ENCODE measurements at places on chromosomes 3 and 15.

DNA sequence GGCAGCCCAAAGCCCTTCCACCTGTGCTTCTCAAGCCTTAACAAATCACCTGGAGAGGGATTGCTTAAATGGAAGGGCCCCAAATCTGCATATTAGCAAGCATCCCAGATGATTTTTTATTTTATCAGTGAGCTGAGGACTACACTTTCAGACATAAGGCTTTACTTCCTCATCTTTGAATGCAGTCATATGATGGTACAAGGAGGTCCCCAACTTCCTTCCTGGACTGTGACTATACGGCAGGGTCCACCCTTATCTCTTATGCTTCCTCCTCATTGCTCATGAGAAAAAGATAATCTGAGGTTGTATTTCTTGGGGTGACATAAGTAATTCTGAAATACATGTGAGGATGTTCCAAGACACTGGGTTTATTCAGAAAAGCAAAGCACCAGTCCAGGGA, 13.7 kb upstream of the HEG1 start:
- DNase-seq, result no peak

- no peak for DNase-seq
Observed at GRCh38 chr3:114623420-114624046, 329.7 kb downstream of the TIGIT start.

GRCh38 chr15:51369451-51369761, 28.0 kb downstream of the GLDN start:
- DNase-seq, result no peak

DNA sequence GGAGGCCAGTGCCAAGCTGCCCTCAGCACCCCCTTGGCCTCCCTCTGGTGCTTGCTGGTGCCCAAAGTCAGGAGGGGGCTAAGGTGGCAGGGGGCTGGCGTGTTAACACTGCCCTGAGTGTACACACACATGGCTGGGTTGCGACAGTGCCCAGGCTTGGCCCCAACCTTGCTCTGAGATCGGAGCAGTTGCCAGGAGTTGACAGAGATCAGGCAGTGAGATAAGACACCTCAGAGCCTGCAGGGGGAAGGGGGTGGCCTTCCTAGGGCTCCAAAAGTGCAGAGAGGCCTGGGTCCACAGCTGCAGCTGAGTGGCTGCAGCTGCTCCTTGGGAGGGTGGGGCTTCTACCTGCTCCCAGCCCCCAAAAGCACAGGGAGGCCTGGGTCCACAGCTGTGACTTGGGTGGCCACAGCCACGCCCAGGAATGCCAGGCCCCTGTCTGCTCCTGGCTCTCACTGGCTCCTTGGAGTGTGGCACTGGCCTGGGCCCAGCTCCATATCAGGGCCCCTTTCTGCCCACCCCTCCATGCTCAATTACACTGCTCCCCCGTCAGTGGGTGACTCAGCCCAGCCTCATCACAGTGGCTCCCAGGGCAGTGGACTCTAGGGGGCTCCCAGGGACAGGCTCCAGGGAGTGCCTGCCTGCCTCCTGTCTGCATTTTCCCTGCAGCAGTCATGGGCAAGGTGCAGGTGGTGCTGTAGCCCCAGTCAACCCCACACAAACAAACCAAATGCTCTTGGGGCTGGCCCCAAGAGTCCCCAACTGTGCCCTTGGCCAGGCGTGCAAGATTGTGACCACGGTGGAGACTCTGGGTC, 56.4 kb upstream of the C15orf39 start:
- DNase-seq, result no peak

DNA sequence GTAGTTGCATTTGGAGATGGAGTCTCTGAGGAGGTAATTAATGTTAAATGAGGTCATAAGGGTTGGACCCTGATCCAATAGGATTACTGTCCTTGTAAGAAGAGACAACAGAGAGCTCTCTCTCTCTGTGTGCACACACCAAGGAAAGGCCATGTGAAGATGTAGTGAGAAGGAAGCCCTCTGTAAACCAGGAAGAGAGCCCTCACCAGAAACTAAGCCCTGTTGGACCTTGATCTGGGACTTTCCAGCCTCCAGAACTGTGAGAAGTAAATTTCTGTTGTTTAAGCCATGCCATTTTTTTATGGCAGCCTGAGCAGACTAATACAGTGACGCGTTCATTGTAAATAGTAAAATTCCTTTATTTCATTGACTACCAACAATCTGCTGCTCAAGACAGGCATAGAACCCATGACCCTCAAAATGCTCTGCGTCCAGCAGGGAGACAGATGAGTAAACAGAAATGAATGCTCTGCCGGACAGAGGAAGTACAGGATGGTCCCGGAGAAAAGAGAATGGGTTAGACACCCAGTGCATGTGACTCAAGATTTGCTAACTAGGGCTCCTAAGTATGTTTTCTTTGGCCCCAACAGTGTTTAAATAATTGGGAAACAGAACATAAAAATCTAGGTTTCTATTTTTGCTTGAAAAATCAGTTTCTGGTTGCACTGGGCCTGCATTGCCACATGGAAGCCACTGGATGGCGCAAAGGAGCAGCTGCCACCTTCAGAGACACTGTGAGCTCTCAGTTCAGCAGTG, 37.9 kb upstream of the TNFAIP8L3 start:
- no peak for DNase-seq

DNA sequence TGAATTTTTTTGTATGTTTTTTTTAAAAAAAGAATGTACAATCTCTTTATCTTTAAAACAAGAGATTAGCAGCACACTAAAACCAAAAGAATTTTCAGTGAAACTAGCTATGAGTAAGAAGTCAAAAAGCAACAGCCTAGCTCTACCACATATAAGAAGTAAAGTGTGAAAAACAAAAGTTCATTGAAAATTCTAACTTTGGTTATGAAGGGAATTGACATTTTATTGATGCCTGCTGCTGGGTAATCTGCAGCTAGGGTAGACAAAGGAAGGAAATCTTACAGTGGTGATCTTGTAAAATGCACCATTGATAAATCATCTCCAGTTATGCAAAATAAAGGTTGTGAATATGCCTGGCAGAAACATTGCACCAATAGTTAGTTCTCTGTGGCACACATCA, 37.8 kb upstream of the FOXB1 start:
- no peak for DNase-seq

- DNase-seq, result no peak
Observed at GRCh38 chr15:75235760-75236729, 22.1 kb upstream of the GOLGA6C start.

DNA sequence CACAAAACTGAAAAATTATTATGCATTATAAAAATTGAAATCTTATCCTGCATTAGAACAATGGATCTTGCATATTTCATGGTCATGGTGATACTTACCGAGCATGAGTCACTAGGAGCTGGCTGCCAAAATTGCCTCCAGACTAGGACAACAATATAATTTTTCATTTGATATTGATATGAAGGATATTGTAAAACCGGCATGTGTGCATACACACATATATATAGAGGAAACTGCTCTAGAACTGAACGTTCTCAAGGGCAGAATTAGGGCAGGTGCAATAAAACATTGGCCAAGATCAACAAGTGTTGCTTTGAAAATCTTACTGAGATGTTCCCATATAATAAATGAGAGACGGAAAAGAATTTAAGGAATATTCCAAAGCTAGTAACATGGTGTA, 319.4 kb upstream of the POU1F1 start:
- DNase-seq, result no peak

- peak; percentile 39 for DNase-seq
Observed at GRCh38 chr3:38029400-38030125, at the start of gene PLCD1. PLCD1 (minus strand) TSS chr3:38029642; CDS start chr3:38029539, 103 bp downstream.

- DNase-seq, result peak; percentile 44
Observed at GRCh38 chr15:38440353-38441129, 13.4 kb upstream of the FAM98B start.

DNA sequence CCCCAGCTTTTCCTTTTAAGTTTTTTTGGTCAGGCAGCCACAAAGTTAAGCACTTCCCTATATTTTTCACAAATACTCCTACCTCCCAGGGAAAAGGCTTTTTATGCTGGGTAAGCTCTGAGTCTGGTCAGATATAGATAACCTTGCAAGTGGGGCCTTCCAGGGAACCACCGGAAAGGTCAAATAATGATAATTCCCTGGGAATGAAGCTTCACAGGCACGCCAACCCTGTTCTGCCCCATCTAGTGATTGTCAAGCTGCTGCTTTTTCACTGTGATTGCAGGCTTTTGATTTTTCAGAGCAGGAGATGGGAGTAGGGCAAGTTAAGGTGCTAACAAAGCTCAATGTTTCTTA, 121.0 kb downstream of the ZNF609 start:
- no peak for DNase-seq

GRCh38 chr3:159839561-159840379, 148.9 kb upstream of the IL12A start:
- no peak for DNase-seq

- DNase-seq, result no peak
Observed at GRCh38 chr15:70322051-70322668, 224.4 kb upstream of the TLE3 start.

- no peak for DNase-seq
Observed at GRCh38 chr3:66795365-66795764, 202.7 kb upstream of the KBTBD8 start.

- no peak for DNase-seq
Observed at GRCh38 chr3:140466535-140466934, 211.3 kb upstream of the TRIM42 start.

GRCh38 chr15:38242055-38242454, 10.6 kb upstream of the SPRED1 start:
- no peak for DNase-seq

DNA sequence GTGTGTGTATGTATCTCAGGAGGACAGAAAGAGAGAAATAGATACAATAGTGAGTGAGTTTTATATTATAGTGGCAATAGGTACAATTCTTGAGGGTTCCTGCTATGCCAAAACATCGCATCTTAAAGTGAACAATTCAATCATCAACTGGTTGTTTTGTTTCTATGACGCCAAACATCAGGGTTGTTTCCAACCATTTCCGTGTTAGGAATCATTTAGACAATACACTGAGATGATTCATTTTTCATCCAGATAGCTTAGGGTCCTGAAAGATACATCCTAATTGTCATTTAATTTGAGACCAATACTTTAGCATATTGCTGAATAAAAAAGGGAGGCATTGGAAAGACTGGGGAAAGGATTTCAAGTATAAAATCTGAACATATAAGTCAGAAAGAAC, 472.2 kb downstream of the MCTP2 start:
- DNase-seq, result no peak

DNA sequence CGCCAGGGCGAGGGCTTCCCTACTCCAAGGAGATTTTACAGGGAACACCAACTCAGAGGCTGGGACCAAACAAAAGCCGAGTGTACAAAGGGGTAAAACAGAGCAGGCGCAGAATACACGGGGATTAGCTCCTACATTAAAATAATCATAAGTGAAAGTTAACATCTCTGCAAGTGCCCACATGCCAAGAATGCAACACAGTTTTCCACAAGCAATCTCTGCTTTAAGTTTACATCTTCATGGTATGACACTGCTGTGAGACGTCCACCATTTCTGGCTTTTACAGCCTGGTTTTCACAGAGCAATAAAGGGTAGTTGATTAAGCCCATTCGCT, 500 bp upstream of the VGLL3 start:
- no peak for DNase-seq

GRCh38 chr15:42704492-42704926, 32.4 kb downstream of the CDAN1 start:
- peak; percentile 44 for DNase-seq

DNA sequence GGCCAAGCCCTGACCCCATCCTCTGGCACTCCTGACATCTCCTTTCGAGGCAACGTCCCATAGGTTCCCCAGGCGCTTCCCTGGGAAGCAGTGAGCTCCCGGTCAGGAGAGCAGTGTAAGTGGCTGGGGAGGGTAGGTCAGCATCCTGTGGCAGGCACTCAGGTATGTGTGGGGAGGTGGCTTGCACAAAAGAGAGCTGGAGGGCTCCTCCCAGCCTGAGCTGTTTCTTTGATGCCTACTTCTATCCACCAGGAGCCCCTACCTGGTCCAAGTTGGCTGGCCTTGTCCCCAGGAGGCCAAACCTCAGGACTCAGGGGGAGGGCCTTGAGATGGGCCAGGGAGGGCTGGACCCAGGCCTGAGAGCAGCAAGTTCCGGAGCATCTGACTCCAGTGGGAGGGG, 31.7 kb upstream of the LINGO1 start:
- DNase-seq, result no peak

DNA sequence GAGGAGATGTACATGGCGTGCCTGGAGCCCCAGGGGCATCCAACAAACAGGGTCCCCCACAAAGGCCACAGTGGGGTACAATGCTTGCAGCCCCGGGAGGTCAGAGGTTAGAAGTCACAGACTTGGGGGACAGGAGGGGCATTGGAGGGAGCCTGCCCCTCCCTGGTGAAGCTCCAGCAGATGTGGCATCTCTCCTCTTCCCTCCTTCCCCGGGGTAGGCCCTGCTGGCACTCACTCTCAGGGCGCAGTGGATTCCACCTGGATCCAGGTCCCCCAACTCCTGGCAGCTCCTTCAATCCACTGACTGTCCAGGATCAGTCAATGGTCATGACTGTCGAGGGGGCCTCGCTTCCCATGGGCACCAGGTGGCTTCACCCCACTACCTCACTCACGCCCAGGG, 32.2 kb downstream of the RGMA start:
- no peak for DNase-seq

- DNase-seq, result no peak
Observed at GRCh38 chr15:70258369-70259027, 160.8 kb upstream of the TLE3 start.

DNA sequence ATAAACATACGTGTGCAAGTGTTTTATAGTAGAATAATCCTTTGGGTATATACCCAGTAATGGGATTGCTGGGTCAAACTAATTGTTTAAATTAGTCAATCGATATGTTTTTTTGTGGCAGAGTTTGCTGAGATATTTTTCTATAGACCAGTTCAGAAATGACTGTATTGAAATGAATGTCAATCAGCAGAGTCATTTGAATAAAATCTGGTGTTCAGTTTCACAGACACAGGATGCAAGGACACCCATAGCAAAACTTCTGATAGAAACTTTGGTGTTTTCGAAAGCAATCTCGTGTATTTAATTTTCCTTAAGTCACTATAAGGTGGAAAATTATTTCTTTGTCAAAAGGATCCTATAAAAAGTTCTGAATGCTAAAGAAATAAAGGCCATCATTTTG, 434.4 kb downstream of the RAP2B start:
- DNase-seq, result no peak

All from right renal pelvis (tissue), 4 donors.